Keratinocyte (primary cell): ENCODE measurements at places on chromosomes 1 and 21. TPM values are rescaled to one million over a fixed set of nuclear protein-coding genes. Genes with fewer than 3 reads are reported as not detected.

RIMKLA gene
- polyA plus RNA-seq = not detected in 3 replicates

BEND5 gene
- polyA plus RNA-seq = 0.06 TPM in 1 of 3 replicates, not detected in the others

KRTAP10-3 gene
- not detected in 3 replicates for polyA plus RNA-seq

FCRLB gene
- 0.41 to 0.54 TPM (median 0.52 TPM) in 3 replicates for polyA plus RNA-seq

GRCh38 chr1:89996450-89997110 lies 1.7 kb downstream of the ZNF326 start:
- H3K27me3 ChIP-seq = no peaks in the 10 kb centered on the region
- no peak for DNase-seq
- peaks cover 22% of the 10 kb centered on the region for H3K4me1 ChIP-seq
- peaks cover 3% of the 10 kb centered on the region for H3K36me3 ChIP-seq
- H3K4me3 ChIP-seq = peak overlapping the region; percentile 89
- peak overlapping the region; percentile 85 for H3K27ac ChIP-seq

- no peaks in the 10 kb centered on the region for H3K36me3 ChIP-seq
- no peak overlapping the region for H3K4me3 ChIP-seq
- no peak for DNase-seq
- no peak overlapping the region for H3K27ac ChIP-seq
- H3K4me1 ChIP-seq = no peaks in the 10 kb centered on the region
Measured at GRCh38 chr1:157948312-157949073, 45.0 kb upstream of the KIRREL1 start.

- H3K4me1 ChIP-seq = no peaks in the 10 kb centered on the region
- DNase-seq = no peak
- H3K27me3 ChIP-seq = no peaks in the 10 kb centered on the region
- H3K4me3 ChIP-seq = no peak overlapping the region
- no peak overlapping the region for H3K27ac ChIP-seq
Measured at GRCh38 chr1:169031566-169032224, 74.8 kb upstream of the ATP1B1 start.

- peak overlapping the region; percentile 98 for H3K27ac ChIP-seq
- H3K4me1 ChIP-seq = peaks cover 20% of the 10 kb centered on the region
- no peaks in the 10 kb centered on the region for H3K36me3 ChIP-seq
- no peaks in the 10 kb centered on the region for H3K27me3 ChIP-seq
- peak overlapping the region; percentile 53 for H3K4me3 ChIP-seq
Measured at GRCh38 chr1:149888247-149888998, 10.9 kb upstream of the BOLA1 start.

DNA sequence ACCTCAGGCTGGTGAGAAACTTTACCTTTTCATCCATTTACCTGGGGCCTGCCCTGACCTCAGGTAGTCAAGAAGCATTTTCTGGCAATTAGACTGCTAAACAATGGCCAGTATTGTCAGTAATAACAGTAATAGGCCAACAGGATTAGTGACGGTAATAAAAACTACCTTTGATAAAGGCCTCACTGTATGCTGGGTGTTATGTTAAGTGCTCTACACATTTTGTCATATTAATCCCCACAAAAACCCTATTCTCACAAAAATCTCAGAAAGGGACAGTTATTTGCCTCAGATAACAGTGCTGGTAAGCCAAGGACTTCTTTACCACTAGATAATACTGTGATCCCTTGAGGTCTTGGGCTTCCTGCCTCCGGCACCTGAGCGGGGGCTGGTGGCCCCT lies 191.4 kb downstream of the FOXD2 start:
- H3K27ac ChIP-seq = no peak overlapping the region
- H3K4me3 ChIP-seq = no peak overlapping the region
- no peaks in the 10 kb centered on the region for H3K4me1 ChIP-seq
- no peaks in the 10 kb centered on the region for H3K36me3 ChIP-seq

- H3K27ac ChIP-seq = no peak overlapping the region
- DNase-seq = no peak
- H3K36me3 ChIP-seq = no peaks in the 10 kb centered on the region
- no peaks in the 10 kb centered on the region for H3K27me3 ChIP-seq
Measured at GRCh38 chr1:226764533-226764932, 25.5 kb upstream of the ITPKB start.

DNA sequence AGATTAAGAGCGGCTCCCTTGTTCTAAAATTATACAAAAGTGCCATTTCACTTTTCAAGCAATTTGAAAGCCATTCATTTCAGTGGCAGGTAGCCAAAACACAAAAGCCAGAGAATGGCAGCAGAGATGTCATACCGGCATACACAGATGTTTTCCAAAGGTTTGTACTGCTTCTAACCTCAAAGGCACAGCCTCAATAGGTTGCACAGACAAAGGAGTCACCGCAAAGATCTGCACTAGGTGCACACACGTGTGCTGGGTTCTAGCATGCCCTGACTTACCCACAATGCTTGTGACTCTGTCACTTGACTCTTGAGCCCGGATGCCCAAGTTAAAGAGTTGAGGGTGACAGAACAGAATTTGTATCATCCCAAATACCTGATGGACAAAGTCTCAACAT lies 448.9 kb upstream of the ADGRL2 start:
- no peaks in the 10 kb centered on the region for H3K27me3 ChIP-seq
- no peaks in the 10 kb centered on the region for H3K36me3 ChIP-seq
- H3K27ac ChIP-seq = no peak overlapping the region
- no peak overlapping the region for H3K4me3 ChIP-seq
- no peak for DNase-seq

DNA sequence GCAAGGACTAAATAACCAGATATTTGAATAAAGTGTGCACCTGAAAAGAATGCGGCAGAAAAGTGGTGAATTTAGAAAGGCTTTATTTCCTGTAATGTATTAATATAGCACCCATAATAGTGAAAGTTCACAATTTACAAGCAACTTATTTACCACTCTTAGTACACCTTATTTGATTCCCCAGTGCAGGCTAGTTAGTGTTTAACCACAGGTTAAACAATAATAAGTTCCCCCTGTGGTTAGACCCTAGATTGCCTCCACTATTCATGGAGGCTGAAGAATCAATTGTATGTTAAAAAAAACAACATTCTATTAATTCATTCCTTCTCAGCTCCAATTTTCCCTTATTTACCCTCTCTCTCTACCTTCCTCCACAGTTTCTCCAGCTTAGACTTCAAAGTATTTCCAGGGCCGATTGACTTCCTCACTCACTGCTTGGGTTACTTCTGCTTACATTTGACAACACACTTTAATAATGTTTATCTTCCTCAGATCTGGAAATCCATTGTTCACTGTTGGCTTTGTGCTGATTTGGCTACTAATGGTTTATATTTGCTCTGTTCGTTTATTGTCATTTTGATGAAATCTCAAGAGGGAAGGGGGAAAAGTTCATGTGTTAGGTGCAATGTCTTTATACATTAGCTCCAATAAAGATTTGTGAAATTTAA lies 796.3 kb downstream of the BRINP3 start:
- no peak overlapping the region for H3K27ac ChIP-seq
- H3K4me3 ChIP-seq = no peak overlapping the region

DNA sequence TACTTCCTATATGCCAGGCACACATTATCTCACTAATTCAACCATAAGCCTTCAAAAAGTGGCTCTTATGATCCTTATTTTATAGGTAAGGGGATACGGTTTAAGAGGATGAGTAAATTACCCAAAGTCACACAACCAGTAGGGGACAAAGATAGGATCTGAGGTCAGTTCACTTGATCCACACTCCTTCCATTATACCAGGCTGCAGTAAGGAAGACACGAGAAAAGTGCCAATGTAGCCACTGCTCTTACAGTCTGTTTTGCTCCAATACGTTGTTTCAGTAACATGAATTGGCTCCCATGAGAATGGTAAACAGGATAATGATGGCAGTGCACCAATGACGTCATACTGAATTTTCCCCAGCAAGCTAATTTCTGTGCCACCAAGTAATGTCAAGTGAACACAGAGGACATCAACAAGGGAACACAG lies 15.4 kb upstream of the GUCA2A start:
- no peak overlapping the region for H3K27ac ChIP-seq
- no peak for DNase-seq
- H3K36me3 ChIP-seq = peaks cover 9% of the 10 kb centered on the region
- H3K4me1 ChIP-seq = peaks cover 34% of the 10 kb centered on the region
- H3K4me3 ChIP-seq = no peak overlapping the region
- no peaks in the 10 kb centered on the region for H3K27me3 ChIP-seq

- DNase-seq = no peak
- H3K27ac ChIP-seq = no peak overlapping the region
- no peaks in the 10 kb centered on the region for H3K36me3 ChIP-seq
- no peaks in the 10 kb centered on the region for H3K4me1 ChIP-seq
Measured at GRCh38 chr1:213783893-213784292, 203.9 kb upstream of the PROX1 start.

- H3K27ac ChIP-seq = no peak overlapping the region
- H3K27me3 ChIP-seq = no peaks in the 10 kb centered on the region
- H3K4me1 ChIP-seq = no peaks in the 10 kb centered on the region
- H3K36me3 ChIP-seq = peaks cover 13% of the 10 kb centered on the region
Measured at GRCh38 chr21:33244082-33244778, 14.5 kb downstream of the IFNAR2 start.

DNA sequence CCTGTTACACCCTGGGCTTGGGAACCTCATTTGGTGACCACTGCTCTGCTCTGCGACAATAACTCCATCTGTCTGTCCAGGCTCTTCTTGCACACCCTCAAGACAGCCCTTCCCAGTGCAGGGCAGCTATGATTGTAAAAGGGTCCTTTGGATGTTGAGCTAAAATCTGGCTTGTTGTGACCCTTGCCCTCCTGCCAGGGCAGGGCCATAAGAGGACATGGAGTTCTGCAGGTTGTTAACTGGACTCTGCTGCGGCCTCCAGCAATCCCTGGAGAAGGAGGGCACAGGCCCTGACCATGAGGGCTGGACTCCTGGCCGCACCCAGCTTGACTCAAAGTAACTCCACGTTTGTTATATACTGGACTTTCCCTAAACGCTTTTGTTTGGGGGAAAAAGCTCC lies 41.2 kb downstream of the DHCR24 start:
- H3K27me3 ChIP-seq = no peaks in the 10 kb centered on the region
- H3K36me3 ChIP-seq = peaks cover 27% of the 10 kb centered on the region
- DNase-seq = no peak
- no peak overlapping the region for H3K27ac ChIP-seq
- peaks cover 10% of the 10 kb centered on the region for H3K4me1 ChIP-seq

GRCh38 chr1:160618763-160619274 lies 28.0 kb downstream of the SLAMF1 start:
- H3K4me1 ChIP-seq = no peaks in the 10 kb centered on the region
- H3K27me3 ChIP-seq = peaks cover 4% of the 10 kb centered on the region
- H3K4me3 ChIP-seq = no peak overlapping the region
- H3K36me3 ChIP-seq = no peaks in the 10 kb centered on the region

GRCh38 chr1:116078699-116079223 lies 32.4 kb upstream of the MAB21L3 start:
- no peak overlapping the region for H3K27ac ChIP-seq
- peaks cover 17% of the 10 kb centered on the region for H3K4me1 ChIP-seq
- H3K27me3 ChIP-seq = no peaks in the 10 kb centered on the region

DNA sequence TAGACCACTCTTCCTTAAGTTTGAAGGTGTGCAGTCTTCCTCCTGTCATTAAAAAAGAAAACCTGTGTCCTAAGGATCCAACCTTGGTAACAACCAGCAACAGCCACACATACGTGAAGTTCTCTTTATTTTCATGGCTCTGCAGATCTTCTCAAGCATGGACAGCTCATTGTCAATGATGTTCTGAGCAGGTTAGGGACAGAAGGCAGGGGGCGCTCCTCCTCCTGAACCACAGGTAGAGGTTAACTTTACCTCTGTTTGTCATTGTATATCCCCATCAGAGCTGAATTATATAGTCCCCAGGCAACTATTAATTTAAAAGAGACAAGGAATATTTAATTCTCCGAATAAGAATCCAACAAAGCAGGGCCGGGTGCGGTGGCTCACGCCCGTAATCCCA lies 52.5 kb upstream of the CR2 start:
- no peaks in the 10 kb centered on the region for H3K36me3 ChIP-seq
- H3K4me1 ChIP-seq = no peaks in the 10 kb centered on the region
- no peak for DNase-seq
- no peak overlapping the region for H3K27ac ChIP-seq
- H3K27me3 ChIP-seq = no peaks in the 10 kb centered on the region

DNA sequence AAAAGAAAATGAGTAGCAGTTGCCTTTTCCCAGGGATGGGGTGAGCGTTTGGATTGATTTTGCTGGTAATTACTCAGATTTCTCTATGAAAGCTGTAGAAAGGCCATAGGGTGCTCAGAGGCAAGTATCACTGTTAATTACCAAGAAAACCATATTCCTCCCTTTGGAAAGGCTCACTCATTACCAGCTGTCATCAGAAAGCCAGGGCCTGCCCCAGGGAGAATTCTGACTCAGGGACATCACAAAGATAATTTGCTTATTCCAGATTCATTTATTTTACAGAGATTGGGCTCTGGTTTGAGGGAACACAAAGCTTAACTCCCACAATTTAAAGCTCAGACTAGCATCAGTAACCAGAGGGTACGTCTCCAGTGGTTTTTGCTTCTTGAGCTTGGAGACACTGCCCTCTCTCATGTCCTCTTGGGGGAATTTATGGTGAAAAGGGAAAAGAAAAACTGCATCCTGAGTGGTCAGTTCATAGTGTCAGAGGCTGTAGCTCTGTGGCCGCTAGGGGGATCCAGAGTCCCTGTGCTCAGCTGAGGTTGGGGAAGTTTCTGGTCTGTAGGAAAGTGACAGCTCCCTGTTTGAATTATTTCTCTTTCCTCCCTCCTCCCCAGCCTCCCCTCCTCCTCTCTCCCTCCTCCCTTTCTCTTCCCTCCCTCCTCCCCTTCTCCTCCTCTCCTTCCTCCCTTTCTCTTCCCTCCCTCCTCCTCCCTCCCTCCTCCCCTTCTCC lies 204.3 kb downstream of the KCNJ6 start:
- H3K36me3 ChIP-seq = no peaks in the 10 kb centered on the region
- DNase-seq = no peak
- no peak overlapping the region for H3K27ac ChIP-seq
- H3K4me1 ChIP-seq = no peaks in the 10 kb centered on the region
- H3K4me3 ChIP-seq = no peak overlapping the region

GRCh38 chr1:158055854-158056253 lies 62.4 kb downstream of the KIRREL1 start:
- H3K4me3 ChIP-seq = no peak overlapping the region
- H3K4me1 ChIP-seq = peaks cover 4% of the 10 kb centered on the region
- H3K27ac ChIP-seq = no peak overlapping the region
- DNase-seq = no peak
- H3K27me3 ChIP-seq = no peaks in the 10 kb centered on the region
- peaks cover 18% of the 10 kb centered on the region for H3K36me3 ChIP-seq

DNA sequence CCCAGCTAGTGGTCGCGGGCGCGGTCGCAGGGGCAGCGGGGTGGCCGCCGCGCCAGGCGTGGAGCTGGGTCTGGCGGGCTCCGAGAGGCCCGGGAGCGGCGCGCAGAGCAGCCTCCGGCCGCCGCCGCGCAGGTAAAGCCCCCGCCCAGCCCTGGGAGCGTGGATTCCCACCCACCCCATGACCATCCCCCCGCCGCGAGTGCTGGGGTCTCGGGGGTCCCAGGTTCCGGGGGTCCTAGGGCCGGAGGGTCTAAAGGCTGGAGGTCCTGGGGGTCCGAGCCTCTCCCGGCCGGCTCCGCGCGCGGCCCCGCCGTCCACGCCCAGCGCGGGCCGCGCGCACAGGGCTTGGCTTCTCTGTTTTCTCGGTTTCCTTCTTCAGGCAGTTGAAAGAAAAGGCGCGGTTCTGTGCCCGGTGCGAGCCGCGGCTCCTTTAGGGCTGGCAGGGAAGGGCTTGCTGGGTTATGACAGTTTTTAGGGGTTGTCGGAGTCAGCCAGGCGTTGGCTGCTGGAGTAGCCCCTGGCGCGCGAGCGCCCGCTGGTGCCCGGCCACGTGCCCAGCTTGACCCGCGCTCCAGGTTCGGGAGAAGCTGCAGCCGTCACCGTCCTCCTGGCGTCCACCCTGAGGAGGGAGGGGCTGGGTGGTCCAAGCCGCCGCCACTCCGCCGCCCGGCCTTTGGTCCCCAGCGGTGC lies 359 bp downstream of the LRRC3 start:
- H3K27me3 ChIP-seq = peaks cover 12% of the 10 kb centered on the region
- DNase-seq = no peak
- peak overlapping the region; percentile 52 for H3K4me3 ChIP-seq
- H3K27ac ChIP-seq = no peak overlapping the region
- no peaks in the 10 kb centered on the region for H3K36me3 ChIP-seq
- no peaks in the 10 kb centered on the region for H3K4me1 ChIP-seq
